ENCODE measurements at places on chromosomes 6 and 20.

DNA sequence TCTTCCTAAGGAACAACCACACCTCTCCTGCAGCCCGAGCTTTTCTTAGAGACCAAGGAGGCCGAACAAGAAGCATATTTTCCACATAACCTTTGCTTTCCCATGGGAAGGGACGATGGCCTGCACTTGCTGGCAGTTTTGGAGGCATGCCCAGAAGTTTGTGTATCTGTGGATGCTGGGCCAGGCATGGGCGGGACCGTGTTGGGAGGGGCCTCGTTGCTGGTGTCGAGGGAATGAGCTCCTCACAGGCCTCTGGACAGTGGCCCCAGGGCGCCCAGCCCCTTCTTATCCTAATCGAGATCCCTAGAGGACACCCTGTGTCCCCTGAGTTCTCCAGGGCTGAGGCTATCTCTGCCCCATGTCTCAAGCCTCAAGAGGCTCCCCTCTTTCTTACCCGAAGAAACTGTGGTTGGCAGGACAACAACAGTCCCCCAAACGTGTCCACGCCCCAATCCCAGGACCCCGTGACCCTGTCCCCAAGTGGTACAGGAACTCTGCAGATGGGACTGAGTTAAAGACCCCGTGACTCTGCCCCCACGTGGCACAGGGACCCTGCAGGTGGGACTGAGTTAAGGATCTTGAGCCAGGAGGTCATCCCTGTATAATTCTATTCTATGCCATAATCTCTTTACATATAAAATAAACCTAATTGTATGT is 99.5 kb upstream of the BHLHE23 start:
- no peak for DNase-seq

- no peak for DNase-seq
These were observed 431.4 kb upstream of the RUNX2 start for GRCh38 chr6:44896701-44897100.

GRCh38 chr20:38418509-38419204 is 16.5 kb downstream of the SNHG17 start:
- DNase-seq, result no peak

GRCh38 chr6:134515986-134516385 is 198.1 kb upstream of the SGK1 start:
- DNase-seq, result no peak

- DNase-seq, result no peak
These were observed 97.6 kb upstream of the AKIRIN2 start for GRCh38 chr6:87799651-87800050.

DNA sequence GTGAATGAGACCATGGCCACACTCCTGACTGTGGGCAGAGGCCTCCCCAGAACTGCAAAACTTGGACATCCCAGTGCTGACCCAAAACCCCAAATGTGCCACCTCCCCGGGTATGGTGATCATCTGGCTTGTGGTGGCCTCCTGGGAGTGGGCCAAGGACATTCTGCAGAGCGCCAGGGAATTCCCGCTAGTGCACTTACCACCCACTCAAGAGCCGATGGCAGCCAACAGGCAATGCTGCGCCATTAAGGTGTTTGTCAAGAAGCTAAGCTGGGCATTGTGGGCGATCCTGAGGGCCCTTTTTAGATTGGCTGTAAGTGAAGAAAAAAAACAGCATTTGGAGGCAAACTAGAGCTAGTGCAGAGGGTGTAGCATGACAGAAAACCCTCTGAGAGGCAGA is 9.4 kb downstream of the MMP24 start:
- no peak for DNase-seq

Data from caudate nucleus (tissue), 63 donors.